ENCODE measurements at places on chromosomes 6 and 20.
A peak's percentile ranks its signal among the peaks of the same experiment; 100 is the strongest.

GRCh38 chr20:47985092-47985850, 200.0 kb upstream of the SULF2 start:
- DNase-seq = no peak
- no peak overlapping the region for H3K27ac ChIP-seq
- H3K36me3 ChIP-seq = no peaks in the 10 kb centered on the region
- H3K4me3 ChIP-seq = no peak overlapping the region

DNA sequence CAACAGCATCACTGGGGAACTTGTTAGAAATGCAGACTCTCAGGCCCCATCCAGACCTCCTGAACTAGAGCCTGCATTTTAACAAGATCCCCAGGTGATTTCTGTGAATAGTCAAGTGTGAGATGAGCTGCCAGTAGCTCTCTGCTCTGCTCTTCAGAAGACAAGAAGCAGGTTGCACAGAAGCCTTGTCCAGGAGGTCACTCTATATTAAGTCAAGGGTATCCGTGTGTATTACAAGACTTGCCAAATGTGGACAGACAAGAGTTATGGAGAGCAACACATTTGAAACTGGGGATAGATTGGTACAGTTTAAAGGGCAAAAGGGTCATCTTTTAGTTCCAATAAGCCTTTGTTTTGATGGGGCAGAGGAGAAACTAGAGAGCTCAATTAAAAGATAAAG, 23.2 kb upstream of the RIN2 start:
- H3K4me3 ChIP-seq = no peak overlapping the region
- H3K4me1 ChIP-seq = peaks cover 44% of the 10 kb centered on the region
- no peak overlapping the region for H3K27ac ChIP-seq

DNA sequence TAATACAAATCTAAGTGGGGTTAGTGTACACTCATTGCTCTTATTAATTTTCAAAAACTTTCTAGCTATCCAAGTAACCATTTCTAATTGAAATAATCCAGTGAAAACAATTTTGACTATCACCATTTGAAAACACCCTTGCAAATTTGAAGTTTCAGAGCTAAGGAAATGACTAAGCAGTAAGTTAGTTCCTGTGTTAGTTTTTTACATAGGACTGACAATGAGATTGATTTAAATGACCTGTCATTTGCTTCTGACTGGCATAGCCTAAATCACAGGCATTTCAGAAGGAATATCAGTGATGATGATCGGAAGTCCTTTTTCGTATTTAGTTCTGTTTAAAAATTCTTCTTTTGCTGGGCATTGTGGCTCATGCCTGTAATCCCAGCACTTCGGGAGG, 27.0 kb downstream of the STK4 start:
- peak overlapping the region; percentile 84 for H3K27ac ChIP-seq
- DNase-seq = peak; percentile 38
- peaks cover 37% of the 10 kb centered on the region for H3K4me1 ChIP-seq

DNA sequence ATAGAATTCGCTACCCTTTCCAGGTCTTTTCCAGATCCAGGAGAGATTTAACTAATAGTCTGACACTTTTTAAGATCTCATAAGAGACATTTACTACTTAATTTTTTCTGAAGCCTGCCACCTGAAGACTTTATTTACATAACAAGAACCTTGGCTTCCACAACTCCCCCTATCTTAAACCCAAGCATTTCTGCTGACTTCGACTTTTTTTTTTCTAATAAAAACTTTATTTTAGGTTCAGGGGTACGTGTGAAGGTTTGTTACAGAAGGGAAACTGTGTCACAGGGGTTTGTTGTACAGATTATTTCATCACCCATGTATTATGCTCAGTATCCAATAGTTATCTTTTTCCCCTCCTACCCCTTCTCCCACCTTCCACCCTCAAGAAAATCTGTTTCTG, 64.9 kb upstream of the OR14J1 start:
- no peaks in the 10 kb centered on the region for H3K36me3 ChIP-seq
- H3K27ac ChIP-seq = no peak overlapping the region
- no peaks in the 10 kb centered on the region for H3K27me3 ChIP-seq
- H3K4me1 ChIP-seq = no peaks in the 10 kb centered on the region
- no peak overlapping the region for H3K4me3 ChIP-seq

DNA sequence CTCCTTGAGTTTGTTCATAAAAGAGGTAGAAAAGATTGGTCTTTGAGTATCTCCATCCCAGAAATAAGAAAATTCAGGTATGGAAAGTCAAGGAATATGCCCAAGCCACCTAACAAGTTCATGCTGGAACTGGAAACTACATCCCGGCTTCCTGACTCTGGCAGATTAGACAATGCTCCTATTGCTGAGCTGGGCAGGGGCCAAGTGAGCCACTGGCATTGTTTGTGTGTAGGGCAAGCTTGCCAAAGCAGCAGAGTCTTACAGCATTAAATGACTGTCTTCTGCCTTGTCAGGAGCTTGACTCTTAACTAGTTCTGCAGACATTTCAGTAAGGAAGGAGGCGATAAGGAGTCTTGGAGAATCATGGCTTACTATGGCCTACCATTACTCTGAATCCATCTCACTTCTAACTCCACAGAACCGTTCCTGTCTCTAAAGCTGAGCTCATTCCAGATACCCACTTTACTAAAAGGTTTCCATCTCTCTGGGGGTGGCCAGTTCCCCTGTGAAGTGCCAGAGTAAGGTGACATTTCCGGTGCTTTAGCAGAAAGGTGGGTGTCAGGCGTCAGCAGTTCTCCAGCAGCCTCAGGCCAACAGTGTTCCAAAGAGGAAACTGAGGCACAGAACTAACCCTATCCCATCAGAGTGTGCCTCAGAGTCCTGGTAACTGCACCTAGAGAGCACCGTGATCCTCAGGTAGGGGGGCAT, 30.1 kb downstream of the PRDM1 start:
- no peak overlapping the region for H3K27ac ChIP-seq
- no peak for DNase-seq
- H3K27me3 ChIP-seq = no peaks in the 10 kb centered on the region
- no peaks in the 10 kb centered on the region for H3K36me3 ChIP-seq
- H3K4me1 ChIP-seq = peaks cover 45% of the 10 kb centered on the region
- no peak overlapping the region for H3K4me3 ChIP-seq

DNA sequence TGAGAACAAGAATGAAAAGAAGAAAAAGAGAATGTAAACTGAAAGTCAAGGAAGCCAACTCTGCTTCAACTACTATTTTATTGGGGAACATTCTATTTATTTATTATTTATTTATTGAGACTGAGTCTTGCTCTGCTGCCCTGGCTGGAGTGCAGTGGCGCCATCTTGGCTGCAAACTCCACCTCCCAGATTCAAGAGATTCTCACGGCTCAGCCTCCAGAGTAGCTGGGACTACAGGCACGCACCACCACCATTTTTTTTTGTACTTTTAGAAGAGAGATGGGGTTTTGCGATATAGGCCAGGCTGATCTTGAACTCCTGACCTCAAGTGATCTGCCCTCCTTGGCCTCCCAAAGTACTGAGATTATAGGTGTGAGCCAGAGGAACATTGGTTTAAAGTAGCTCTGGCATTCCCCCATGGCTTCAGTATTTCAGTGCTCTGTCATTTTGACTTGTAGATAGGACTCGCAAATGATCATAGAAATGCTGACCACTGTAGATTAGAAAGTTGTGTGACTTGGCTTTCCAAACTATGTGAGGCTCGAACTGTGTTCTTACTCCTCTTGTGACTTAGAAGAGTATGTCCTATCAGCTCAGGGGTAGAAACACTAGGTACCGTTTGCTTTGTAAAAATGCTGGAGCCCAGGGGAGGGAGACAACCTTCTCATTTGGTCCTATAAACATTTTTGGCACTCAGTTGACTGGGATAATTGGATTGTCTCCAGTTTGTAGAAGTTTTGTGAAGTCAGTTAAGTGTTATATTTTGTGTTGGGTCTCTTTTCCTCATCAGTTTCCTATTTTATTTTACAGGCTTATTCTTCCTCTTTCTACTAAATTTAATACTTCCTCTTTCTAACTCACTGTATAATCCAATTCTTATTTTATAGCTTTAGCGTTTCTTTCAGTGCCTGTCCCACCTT, 544.9 kb upstream of the CITED2 start:
- H3K36me3 ChIP-seq = no peaks in the 10 kb centered on the region
- peak overlapping the region; percentile 83 for H3K27ac ChIP-seq
- DNase-seq = no peak
- peaks cover 36% of the 10 kb centered on the region for H3K4me1 ChIP-seq

DNA sequence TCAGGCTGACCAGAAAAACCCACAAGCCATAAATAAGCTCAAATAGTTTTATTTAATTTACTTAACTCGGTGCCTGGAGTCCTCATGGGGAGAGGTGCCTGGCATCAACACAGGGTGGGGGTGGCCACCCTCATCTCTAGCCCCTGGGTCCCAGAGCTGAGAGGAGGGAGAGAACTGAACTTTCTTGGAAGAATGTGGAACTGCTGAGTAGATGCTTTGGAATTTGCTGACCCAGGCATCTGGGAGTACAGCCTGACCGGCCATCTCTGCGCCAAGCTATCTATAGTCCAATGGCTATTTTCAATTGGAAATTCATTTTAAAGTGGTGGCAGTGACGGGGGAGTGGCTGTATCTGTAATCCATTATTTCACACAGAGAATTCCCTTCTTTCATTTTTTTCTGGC, 104.8 kb downstream of the CDH26 start:
- peaks cover 28% of the 10 kb centered on the region for H3K4me1 ChIP-seq
- DNase-seq = no peak

DNA sequence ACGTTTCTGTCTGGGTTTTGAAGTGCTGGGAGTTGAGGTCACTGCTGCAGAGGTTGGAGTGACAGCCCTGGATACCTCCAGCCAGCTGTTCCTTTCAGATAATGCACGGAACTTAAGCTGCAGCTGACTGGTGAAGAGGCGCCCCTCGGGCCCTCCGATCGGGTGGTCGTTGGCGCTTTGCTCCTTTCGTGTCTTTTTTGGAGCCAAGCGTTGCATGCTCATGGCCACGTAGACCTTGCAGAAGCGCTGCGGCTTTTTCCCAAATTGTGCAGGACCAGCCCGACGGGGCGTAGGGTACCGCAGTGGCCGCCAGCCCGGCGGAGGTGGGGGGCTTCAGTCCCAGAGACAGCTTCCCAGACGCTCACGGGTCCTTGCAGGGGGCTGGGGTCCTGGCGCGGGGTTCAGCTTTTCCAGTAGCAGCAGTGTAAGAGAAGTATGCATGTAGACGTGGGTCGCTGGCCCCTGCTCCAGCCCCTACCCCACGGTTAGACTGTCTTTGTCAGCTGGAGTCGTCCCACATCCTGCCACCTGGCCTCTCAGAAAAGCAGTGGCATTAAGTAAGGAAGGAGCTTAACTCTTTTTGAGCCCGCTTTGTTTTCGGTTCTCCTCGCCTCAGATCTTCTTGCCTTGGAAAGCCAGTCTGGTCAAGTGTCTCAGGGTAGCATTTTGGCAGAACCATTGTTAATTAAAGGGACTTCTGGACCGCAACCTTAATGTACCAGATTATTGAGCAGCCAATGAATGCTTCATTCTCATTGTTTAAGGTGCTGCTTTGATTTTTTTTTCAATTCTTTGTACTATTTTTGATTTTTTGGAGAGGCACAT, 838 bp downstream of the TNFAIP3 start:
- H3K27ac ChIP-seq = peak overlapping the region; percentile 91
- H3K36me3 ChIP-seq = peaks cover 17% of the 10 kb centered on the region
- no peaks in the 10 kb centered on the region for H3K27me3 ChIP-seq
- DNase-seq = peak; percentile 57
- H3K4me1 ChIP-seq = peaks cover 60% of the 10 kb centered on the region

GRCh38 chr6:124163676-124164075, 360.0 kb downstream of the NKAIN2 start:
- DNase-seq = no peak
- no peaks in the 10 kb centered on the region for H3K27me3 ChIP-seq
- no peaks in the 10 kb centered on the region for H3K36me3 ChIP-seq
